ENCODE measurements at places on chromosomes 1 and 21.

DNA sequence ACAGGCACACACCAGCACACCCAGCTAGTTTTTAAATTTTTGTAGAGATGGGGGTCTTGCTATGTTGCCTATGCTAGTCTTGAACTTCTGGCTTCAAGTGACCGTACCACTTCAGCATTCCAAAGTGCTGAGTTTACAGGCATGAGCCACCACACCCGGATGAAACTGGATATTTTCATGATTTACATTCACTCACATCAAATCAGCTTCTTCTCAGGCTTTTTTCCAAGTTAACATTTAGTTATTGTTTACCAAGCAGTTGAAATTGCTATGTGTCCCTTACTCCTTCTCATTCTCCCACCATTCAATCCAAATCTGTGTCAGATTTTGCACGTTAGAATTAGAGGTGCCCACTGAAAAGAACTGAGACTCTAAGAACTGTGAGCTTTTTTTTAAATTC is 18.4 kb downstream of the RIT1 start:
- DNase-seq: no peak

- peak; percentile 65 for DNase-seq
Observed at GRCh38 chr1:160097911-160098851, at the start of gene IGSF8. IGSF8 (minus strand) TSS chr1:160098619; CDS start chr1:160098472, 147 bp downstream.

DNA sequence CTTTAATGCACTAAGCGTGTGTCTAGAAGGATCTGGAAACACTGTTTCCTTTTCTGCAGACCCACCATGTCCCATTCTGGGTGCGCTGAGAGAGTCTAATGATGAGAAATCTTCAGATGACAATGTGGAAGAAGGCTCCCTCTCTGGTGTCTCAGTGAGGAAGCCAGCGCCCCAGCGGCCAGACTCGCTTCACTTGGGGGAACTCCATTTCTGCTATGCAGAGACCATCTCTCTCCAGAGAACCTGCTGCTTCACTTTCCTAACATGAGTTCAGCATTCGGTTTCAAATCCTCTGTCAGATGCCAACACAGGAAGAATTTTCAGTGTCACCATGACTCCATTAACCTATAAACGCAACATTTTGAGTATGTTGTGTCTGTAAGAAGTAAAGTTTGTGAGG is 121.8 kb downstream of the SYF2 start:
- DNase-seq: no peak

DNA sequence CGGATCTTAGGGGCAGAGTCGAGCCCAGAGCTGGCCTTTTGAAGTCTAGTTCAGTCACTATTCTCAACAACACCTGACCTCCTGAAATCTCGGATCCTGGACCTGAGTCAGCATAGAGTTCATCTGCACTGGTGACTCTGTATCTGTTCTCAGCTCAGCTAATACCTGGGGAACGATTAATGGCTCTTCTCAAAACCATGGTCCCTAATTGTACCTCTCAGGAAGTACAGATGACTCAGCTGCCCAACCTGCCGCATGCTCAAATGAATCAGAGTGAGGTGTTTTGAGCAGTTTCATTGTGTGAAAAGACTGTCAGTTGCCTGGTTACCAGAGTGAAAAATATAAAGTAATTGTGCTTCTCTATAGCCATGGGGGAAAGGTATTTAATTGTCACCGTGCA is 89.2 kb downstream of the SLC35F3 start:
- DNase-seq: no peak

DNA sequence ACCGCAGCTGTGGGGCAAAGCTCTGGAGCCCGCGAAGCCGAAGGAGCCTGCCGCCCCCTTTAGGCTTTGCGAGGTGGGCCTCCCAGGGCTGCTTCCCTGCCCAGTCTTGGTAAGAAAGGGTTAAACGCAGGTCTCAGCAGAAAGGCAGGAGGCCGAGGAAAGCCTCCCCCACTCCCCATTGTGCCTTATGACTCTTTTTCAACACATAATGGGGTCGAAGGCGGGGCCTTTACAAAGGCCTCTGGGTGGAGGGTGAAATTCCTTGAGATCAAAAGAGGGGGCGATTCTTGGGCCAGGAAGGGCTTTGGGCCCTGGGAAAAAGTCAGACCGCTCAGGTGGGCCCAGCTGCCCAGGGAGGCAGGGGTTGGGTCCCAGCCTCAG is 880 bp downstream of the ALPL start:
- no peak for DNase-seq

- DNase-seq: no peak
Observed at GRCh38 chr1:187143783-187144182, 315.0 kb downstream of the PLA2G4A start.

DNA sequence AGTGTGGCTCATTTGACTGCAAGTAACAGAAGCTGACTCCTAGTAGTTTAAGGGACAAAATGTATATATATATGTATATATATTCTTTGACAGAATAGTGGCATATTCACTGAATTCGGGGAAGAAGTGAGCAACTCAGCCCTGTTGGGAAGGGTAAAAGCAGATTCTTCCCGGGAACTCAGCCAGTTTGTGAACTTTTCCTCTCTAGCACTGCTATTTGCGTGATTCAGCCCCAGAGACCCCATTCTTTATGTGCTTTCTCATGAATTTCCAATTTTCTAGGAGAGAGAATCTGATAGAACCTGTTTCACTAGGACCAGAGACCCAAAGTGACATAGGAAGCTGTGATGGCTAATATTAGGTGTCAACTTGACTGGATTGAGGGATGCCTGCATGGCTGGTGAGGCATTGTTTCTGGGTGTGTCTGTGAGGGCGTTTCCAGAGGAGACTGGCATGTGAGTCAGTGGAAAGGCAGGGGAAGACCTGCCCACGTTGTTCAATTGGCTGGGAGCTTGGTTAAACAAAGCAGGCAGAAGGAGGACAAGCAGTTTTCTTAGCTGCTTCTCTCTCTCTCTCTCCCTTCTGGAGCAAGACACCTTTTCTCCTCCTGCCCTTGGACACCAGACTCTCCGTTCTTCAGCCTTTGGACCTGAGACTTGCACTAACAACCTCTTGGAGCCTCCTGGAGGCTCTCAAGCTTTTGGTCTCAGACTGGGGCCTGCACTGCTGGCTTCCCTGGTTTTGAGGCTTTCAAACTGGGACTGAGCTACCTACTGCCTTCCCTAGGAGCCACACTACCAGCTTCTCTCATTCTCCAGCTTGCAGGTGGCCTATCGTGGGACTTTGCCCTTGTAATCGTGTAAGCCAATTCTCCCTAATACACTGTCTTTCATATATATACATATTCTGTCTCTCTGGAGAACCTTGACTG is 93.4 kb upstream of the KCNK1 start:
- DNase-seq: no peak

GRCh38 chr1:41493626-41494350 is 9.3 kb upstream of the EDN2 start:
- no peak for DNase-seq

DNA sequence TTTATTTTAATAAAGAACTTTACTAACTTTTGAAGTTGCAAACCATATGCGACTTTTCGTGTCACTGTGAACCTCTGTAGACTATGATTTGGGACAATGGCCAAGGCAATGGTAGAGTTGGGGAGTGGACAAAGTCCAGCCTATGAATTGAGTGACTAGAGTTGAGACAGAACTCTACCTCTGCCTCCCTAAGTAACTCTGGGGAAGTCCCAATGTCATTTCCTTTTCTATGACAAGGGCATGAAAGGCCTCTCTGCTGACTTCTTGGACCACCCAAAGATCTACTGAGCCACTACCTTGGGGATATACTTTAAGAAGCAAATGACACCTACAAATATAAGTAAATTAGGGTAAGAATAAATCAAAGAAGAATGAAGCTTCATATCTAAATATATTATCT is 19.3 kb downstream of the BEND5 start:
- DNase-seq: no peak

- DNase-seq: no peak
Observed at GRCh38 chr1:90161625-90162024, 166.7 kb downstream of the ZNF326 start.

GRCh38 chr1:102776071-102776470 is 332.3 kb downstream of the COL11A1 start:
- no peak for DNase-seq

DNA sequence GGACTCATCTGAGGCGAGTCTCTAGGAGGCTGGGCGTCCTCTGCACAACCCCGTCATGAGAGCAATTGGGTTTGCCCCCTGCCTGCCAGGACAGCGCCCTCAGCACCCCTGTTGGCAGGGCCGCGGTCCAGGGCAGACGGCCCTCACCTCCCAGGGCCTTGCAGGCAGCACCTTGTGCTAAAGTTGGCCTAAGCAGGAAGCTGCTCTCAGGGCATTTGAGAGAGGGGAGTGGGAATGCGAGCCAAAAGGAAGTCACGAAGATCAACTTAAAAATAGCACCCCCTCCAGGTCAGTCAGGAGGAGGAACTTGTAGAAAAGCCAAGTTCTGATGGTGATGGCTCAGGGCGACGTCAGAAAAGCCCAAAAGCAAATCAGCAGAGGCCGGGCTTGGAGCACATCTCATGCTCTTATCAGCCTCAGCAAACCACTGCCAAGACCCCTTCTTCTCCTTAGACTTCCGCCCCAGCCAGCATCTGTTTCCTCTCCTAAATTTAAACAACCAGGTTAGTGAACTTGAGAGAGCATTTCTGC is 12.6 kb upstream of the ADORA3 start:
- DNase-seq: no peak

DNA sequence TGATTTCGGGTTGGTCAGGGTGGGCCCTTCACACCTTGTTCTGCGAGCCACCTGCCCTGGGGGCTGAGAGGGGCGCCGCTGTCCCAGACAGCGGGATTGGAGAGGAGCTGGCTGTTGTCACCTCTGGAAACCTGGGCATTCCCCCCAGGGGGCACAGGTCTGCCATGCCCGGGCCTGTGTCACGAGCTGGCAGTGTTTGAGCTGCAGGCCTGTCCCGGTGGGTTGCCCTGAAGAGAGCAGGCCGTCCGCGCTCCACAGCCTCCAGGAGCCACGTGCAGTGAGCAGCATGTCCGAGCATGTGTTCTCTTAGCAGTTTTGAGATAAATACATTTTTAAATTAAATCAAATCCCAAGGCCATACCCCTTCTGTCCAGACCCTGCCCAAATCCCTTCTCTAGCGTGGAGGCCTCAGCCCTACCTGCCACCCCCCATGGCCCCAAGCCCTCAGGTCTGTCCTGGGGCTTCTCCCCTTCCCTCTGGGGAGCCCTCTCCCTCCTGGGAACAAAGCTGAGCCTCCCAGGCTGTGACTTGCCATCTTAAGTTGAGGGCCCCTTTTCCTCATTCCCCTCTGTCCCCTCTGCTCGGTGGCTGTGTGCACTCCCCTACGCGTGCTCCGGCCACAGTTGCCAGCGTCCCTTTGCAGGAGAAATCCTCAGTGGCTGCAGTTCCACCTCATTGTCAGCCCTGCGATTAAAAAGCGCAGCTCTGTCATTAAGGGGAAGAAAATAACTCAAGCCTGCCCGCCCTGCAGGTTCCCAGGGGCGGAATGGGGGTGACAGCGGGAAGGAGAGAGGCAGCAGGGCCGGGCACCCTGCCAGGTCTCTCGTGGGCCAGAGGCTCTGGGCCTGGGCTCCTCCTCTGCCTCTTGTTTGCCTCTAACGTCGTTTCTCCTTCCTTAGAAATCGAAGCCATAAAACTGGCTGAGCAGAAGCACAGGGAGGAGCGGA is 26.6 kb downstream of the SLX9 start:
- DNase-seq: no peak

- no peak for DNase-seq
Observed at GRCh38 chr1:6359216-6360116, 34.1 kb downstream of the ACOT7 start.
